ENCODE measurements at places on chromosomes 3 and 15.

DNA sequence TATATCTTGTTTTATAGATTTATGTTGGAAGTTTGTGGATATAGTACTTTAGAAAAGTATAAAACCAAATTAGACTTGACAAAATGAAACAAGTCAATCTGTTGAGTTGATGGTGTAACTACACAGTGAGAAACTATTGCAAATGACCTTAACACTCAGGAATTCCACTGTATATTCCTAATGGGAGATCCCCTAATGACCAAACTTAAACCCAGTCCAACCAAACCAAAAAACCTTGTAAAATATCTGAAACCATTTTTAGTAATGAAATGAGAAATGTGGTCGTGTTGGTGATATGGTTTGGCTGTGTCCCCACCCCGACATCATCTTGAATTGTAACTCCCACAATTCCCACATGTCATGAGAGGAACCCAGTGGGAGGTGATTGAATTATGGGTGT, 31.9 kb upstream of the ATP13A3 start:
- no peak for DNase-seq

DNA sequence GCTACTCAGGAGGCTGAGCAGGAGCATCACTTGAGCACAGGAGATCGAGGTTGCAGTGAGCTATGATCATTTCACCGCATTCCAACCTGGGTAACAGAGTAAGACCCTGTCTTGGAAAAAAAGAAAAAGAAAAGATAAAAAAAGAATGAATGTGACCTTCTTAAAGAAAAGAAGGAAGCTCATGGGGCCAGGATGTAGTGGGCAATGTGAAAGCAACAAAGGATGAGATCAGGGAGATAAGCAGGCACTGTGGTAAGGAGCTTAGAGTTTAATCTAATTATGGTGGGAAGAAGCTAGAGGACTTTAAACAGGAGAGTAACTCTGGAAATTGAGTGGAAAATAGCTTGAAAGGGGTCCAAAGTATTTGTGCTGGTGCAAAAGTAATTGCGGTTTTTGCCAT, 231.6 kb upstream of the UBE2E2 start:
- no peak for DNase-seq

DNA sequence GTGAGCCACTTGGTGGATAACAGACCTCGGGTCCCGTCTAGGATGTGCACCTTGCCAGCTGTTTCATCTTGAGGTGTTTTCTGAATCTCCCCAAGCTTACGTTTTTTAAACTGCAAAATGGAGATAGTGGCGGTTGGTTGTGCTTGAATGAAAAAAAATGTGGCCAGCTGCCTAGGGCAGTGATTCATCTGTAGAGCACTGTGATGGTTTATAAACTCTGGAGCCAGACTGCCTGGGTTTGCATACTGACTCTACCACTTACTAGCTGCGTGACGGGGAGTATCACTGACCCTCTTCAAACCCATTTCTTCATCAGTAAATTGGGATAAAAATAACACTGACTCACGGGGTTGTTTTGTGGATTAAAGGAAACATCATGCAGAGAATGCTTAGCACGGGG, 159.1 kb downstream of the CHL1 start:
- no peak for DNase-seq

DNA sequence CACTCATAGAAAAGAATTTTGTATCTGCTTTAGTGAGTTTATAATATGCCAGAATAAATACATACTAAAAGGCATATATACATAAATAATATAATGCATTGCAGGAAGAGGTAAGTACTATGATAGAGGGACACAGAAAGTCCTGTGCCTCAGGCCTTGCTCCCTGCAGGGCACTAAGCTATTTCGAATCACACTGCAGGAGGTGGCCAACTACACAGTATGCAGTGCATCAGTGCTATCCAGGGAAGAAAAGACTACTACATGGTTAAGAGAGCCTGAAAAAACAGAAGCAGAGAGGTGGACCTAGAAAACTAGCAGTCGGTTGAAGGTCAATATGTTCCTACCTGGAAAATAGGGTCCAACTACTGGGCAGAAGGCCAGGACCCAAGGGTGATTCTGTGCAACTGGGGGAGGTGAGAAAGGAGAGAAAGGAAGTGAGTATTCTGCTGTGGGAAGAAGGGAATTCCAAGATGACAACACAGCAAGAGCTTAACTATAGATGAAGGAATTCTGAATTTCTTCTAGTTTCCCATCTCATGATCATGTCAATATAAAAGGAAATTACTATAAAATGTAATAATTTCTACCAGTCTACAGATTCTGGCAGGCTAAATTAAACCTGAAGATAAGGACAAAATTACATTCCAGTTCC, 218.0 kb downstream of the ZBTB20 start:
- DNase-seq: no peak

DNA sequence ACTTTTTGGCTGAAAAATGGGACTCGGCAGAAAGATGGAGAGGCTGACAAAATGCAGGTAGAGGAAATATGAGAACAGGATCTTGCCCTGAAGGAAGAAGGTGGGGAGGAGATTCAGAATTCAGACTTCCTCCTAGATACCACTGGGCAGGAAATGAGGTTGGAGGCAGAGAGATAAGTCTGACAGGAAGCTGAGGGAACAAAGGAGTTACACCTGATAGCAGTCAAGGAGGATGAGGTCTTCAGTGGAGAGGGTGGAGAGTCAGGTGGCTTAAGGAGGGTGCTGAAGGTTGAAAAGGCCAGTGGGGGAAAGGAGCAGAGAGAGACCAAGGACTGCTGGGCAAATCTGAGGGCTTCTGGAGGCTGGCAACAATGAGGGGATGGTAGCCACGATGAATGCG, 56.8 kb downstream of the CCR4 start:
- DNase-seq: no peak

GRCh38 chr3:179687967-179688535, 35.2 kb downstream of the USP13 start:
- no peak for DNase-seq

DNA sequence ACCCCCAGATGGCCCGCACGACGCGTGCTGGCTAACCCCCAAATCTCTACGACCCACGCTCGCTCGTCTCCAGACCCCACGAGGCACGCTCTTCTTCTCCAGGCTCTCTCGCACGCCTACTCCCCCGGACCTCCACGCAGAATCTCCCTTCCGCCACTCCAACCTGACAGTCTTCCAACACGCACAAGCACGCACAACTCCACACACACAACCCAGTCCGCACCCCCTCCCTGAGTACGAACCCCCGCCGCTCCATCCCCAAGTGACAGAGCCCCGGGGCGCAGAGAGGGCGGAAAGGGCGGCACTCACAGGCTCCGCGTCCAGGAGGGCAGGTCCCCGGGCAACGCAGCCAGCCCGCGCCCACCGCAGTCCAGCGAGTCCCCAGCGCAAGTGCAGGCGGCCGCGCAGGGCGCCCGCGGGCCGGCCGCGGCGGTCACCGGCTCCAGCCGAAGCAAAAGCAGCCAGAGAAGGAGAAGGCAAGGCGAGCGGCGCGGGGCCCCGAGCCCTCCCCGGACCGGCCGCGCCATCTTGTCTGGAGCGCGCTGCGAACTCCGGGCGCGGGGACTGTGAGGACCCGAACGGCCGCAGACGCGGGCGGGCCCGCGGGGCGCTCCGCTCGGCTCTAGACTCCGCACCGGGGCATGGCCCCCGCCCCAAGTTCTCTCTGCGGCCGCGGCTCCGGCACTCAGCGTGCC, 794 bp downstream of the LRIG1 start:
- DNase-seq: no peak

DNA sequence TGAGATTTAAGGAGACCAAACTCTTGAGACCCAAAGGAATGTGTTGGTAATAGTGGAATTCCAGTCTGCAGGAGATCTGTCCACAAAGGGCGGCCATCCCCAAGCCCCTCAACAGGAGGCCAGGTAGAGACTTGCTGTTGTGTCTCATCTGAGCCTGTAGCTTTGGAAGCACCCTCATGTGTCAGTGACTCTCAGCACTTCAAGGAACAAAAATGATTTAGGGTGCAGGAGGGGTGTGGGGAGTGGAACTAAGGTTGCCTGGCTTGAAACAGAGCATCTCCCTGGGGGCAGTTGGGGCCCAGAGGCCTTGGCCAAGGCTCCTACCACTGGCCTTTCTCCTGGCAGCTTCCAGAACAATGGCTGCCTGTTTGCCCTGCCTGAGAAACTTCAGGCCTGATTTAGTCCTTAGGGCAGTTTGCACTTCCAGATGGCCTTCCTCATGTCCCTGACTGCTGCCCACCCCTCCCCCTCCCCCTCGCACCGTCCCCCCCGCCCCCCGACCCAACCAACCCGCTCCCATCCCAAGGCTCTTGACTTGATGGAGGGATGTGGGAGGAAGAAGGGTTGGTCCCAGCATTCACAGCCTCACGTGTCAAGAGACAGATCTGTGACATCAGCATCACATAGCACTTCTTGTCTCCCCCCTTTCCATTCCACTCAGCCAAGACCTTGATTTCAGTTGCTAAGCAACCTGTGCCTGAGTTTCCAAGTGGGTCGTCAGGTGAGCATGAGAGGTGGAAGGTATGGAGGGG, 77.1 kb downstream of the CORO2B start:
- no peak for DNase-seq

GRCh38 chr3:87478716-87479115, 202.3 kb upstream of the POU1F1 start:
- DNase-seq: no peak

GRCh38 chr15:40590667-40591050, 3.4 kb upstream of the KNL1 start:
- no peak for DNase-seq

DNA sequence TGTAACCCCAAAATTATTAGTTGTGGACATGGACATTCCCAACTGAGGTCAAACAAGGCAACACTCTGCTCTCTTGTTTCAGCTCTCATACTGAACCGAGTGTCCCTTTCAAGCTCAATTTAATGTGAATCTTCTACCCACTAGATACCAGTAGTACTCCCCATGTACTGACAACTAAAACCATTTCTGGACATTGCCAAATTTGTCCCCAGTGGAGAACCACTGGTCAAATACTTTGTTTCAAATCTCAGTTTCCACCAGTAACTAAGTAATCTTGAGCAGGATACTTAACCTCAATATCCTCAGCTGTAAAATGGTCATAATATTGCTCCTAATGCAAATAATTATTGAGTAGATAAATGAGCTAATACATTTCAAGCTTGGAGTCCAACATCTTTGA, 566.0 kb downstream of the ZIC1 start:
- no peak for DNase-seq
